Vagina (tissue), 2 donors: ENCODE measurements at places on chromosomes 1 and 21.

- no peak for DNase-seq
Measured at GRCh38 chr1:160009801-160010200, 22.0 kb downstream of the PIGM start.

DNA sequence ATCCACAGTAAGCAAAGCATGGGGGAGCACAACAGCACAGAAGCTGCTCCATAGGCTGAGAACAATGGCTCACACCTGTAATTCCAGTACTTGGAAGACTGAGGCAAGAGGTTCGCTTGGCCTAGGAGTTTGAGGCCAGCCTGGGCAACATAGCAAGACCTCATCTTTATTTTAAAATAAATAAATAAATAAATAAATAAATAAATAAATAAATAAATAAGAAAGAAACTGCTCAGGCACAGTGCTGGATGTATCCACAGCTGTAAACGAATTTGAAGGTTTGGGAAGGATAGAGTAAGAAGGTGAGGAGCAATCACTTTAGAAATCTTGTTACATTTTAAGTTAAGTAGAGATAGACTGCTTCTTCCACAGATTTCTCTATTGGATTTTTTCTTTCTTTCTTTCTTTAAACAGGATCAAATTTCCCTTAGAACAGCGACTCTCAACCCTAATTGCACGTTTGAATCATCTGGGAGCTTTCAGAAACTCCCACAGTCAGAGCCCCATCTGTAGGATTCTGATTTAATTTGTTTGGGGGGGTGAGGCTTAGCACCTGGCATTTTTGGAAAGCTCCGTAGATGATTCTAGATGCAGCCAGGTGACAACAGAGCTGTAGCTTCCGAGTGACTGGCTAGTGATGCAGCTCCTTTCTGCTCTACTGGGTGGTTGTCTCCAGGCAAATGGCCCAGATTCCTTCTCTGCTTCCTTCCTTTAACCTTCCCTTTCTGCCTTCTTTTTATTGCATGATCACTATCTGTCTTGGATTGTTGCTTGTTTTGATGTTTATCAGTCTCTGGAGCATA, 53.5 kb downstream of the S1PR1 start:
- no peak for DNase-seq

GRCh38 chr21:34693192-34693810, 24.5 kb downstream of the CLIC6 start:
- DNase-seq: no peak

GRCh38 chr21:44078411-44078981, 28.7 kb upstream of the PWP2 start:
- DNase-seq: no peak

DNA sequence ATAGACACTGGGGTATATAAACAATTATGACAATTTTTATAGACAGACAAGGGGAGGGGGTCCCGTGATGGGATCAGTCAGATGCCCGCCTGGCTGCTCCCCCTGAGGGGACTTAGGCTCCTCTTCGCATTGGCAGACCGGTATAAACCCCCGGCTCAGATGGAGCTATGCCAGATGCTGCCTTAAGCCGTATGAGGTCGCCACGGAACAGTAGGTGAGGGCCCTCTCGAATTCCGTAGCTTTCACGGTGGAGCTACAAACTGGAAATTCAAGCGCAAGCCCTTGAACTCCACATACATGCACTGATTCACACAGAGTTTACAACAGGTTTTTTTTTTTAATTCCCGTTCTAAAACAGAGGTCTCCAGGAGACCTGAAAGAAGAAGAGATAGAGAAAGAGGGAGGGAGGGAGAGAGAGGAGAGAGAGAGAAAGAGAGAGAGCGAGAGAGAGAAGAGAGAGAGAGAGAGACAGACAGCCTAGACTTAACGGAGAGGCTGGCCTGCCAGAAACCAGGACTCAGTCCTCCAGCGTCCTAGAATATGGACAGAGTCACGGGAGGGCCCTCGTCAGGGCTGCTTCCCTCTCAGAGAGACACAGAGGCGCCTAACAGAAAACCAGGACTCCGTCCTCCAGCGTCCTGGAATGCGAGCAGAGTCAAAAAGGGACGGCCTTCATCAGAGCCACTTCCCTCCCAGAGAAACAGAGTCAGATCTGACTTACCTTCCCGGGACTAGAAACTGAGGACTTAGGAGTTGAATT, 24.4 kb upstream of the TMEM54 start:
- no peak for DNase-seq

DNA sequence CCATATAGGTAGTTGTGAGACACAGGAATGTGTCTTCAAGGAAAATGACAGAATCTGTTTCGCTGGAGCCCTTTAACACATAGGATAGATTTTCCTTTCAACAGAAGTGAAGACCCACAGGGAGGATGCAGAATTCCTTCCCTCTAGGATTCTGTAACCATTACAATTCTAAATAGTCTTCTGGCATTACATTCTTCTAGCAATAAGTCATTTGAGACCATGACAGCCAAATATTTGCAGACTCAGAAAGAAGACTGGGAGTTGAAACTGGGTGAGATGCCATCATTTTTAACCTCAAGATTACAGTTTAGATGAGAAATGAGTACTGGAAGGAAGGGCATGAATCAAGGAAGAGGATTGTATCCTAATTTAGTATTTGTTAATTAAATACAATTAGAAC, 61.6 kb downstream of the ZBTB18 start:
- no peak for DNase-seq

DNA sequence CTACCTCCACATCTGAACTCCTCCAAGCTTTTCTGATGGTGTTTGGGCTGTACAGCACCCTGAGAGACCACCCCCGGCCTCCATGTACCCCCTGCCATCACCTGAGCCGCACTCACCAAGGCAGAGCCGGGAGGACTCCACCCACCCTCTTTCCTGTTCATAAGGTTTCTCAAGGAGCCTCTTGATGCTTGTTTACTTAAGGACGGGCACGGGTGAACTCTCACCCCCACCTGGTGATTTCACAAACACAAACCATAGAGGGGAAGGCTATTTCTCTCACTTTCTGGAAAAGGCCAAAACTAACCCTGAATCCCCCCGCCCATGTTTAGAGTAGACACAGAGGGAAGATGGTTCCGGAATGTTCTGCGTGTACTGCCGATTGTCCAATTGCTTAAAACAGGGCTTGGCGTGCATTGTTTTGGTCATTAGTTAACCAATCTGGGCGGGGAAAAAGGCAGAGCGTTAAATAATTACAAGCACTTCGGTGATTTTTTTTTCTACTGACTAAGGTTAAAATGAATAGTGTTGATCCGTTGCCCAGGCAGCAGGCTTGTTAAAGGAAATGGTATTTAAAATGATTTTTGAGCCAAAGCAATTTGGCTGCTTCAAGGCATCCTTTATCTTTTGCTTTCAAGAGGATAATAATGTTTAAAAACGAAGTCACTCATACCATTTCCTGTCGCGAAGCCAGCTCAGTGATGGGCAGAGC, 279.8 kb upstream of the VAMP3 start:
- DNase-seq: no peak

DNA sequence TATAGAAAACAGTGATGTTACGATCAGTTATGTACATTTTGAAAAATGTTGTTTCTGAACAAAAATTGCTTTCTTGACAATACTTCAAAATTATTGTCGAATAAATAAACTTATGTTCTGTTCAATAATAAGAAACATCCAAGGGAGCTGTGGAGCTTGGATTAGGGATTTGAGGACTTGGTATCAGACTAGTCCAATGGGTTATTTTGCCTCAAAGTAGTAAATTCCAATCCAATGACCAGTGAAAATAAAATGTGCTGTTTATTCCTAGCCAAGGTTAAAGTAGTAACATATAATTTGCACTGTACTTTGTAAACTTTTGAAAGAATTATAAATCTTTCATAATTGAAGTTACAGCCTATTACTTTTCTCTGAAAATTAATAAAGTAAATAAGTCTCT, 79.1 kb upstream of the IVNS1ABP start:
- no peak for DNase-seq

DNA sequence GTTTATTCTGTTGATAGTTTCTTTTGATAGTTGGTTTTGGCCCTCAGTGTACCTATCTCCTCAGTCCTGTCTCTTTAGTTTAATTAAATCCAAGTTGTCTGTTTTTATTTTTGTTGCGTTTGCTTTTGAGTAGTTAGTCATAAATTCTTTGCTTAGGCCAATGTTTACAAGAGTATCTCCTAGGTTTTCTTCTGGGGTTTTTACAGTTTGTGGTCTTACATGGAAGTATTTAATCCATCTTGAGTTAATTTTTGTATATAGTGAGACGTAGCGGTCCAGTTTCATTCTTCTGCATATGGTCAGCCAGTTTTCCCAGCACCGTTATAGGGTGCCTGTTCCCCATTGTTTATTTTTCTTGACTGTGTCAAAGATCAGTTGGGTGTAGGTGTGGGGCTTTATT, 139.4 kb downstream of the POU2F1 start:
- DNase-seq: no peak
